ENCODE measurements at places on chromosomes 11 and 22. TPM values are rescaled to one million over a fixed set of nuclear protein-coding genes. Genes with fewer than 3 reads are reported as not detected.

LRRN4CL gene
- total RNA-seq, result 0.28 TPM

DRICH1 gene
- not detected for total RNA-seq

C1QTNF5 gene
- total RNA-seq, result 0.07 TPM

CRYBB3 gene
- total RNA-seq, result not detected

CASP12 gene
- total RNA-seq, result not detected

VSIG2 gene
- 0.63 TPM for total RNA-seq

STX5 gene
- 25.3 TPM for total RNA-seq

PEX26 gene
- 17.2 TPM for total RNA-seq

POTEH gene
- total RNA-seq, result not detected

MYOD1 gene
- not detected for total RNA-seq

GAB4 gene
- not detected for total RNA-seq

SCN4B gene
- 1.6 TPM for total RNA-seq

KCNJ1 gene
- total RNA-seq, result 0.07 TPM

SEPTIN5 gene
- 68.3 TPM for total RNA-seq

ZBTB16 gene
- 5.1 TPM for total RNA-seq

CCND1 gene
- 258 TPM for total RNA-seq

USP2 gene
- total RNA-seq, result 1.9 TPM

SOX6 gene
- total RNA-seq, result 2.0 TPM

OR51B2 gene
- total RNA-seq, result not detected

DCHS1 gene
- 0.21 TPM for total RNA-seq

CASP1 gene
- total RNA-seq, result 17.7 TPM

CDC45 gene
- 28.6 TPM for total RNA-seq

ALDH3B2 gene
- total RNA-seq, result 43.2 TPM

OR52E6 gene
- total RNA-seq, result not detected
